ENCODE measurements at places on chromosomes 2 and 18. TPM values are rescaled to one million over a fixed set of nuclear protein-coding genes. Genes with fewer than 3 reads are reported as not detected.

GRCh38 chr18:75005626-75006025 lies 203.3 kb downstream of the PTGR3 start:
- DNase-seq = no peak

DNA sequence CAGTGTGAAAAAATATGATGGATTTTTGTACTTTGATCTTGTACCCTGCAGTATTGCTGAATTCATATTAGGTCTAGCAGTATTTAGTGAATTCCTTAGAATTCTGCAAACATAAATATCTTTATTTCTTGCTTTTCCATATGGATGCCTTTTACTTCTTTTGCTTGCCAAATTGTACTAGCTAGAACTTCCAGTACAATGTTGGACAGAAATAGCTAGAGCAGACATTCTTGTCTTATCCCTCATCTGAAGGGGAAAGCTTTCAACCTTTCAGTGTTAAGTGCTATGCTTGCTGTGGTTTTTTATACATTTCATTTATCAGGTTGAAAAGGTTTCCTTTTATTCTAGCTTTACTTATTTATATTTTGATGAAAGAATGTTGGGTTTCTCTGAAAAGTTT lies 1321.9 kb upstream of the CHAC2 start:
- DNase-seq = no peak

- no peak for DNase-seq
Observed at GRCh38 chr18:11872479-11873136, 21.4 kb downstream of the CHMP1B start.

GRCh38 chr18:75248426-75249174 lies 38.0 kb downstream of the TSHZ1 start:
- DNase-seq = no peak

The SPP2 gene
- total RNA-seq = not detected

DNA sequence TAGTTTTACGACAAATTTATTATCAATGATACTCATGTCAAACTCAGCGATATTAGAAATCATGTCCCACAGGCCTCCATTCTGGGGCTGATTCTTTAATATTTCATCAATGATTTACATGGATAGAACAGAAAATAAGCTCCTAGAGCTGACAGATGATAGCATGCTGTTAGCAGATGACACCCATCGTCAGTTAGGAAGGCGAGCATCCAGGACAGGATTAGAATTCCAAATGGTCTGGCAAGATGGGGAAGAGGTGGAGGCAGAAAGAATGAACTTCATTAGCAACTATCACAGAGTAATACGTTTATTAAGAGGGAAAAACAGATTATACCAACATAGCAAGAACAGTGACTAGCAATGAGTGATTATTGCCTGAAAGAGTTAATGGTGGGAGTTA lies 46.2 kb upstream of the ACVR1 start:
- no peak for DNase-seq

DNA sequence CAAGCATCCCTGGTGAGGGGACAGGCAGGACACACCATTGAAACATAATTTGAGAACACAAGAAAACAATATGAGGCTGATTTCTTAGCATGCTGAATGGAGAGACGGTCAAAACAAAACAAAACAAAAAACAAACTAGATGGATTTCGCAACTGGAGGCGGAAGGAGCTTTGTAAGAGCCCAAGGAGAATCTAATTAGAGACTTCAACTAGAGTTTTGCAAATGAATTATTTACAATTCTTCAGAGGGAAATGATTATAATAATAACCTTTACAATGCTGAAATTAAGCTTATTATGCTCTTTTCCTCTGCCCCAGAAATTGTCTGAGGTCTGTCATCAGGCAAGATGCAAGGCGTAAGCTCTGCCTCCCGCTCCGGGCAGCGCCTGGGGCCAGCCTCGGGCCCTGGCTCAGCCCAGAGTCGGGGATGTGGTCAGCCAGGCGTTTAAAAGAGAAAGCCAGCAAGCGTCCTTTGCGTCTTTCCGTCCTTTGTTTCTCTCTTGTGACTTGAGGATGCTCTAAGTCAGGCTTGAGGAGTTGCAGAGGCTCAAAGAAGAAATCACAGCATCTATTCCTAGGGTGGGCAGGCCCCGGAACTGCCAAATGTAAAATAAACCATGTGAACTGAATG lies 139.6 kb downstream of the TWIST2 start:
- DNase-seq = no peak

- no peak for DNase-seq
Observed at GRCh38 chr18:78741381-78742217, 238.0 kb upstream of the SALL3 start.

DNA sequence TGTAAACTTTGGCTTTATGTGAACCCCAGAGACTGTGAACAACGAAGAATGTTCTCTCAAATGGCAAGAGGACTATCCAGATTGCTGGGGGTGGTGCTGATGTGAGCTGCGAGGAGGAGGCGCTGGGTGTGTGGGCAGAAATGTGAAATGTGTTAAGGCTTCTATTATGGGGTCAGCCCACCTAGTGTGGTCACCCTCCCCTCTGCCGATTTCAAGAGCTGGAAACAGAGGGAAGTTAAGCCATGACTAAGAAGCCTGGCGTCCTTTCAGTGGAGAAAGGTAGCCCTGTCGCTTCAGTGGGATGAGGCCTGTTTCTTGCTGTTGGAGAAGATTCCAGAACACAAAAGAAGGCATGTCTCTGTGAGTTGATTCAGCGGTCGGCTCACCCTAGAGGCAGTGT lies 89.0 kb upstream of the KCTD1 start:
- no peak for DNase-seq

The ERFE gene
- total RNA-seq = 0.41 TPM

- DNase-seq = no peak
Observed at GRCh38 chr2:42967959-42968674, 175.7 kb upstream of the HAAO start.

DNA sequence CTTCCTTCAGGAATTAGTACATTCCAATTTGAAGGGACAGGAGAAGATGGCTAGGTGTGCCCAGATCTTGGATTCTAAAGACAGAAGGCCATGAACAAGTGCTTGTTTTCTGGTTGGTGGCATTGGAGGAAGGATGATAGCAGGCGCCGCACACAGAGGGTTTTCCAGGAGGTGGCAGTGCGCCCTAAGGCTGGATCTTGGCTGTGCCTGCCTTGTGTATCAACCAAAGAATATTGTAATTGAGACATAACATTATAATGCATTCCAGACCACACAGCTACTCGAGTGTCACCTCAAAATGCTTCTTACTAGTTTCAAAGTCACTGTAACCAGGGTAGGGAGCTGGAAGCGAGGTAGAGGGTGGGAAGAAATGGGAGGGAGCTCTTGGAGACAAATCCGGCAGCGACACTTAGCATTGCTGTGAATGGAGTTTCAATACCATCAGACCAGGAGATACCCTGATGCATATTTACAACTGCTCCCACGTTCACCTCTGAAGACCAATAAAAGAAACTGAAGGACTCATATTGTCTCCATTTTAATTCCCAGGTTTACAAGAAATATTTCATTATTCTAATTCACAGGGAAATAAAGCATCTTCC lies 42.5 kb downstream of the CPO start:
- DNase-seq = peak; percentile 75

DNA sequence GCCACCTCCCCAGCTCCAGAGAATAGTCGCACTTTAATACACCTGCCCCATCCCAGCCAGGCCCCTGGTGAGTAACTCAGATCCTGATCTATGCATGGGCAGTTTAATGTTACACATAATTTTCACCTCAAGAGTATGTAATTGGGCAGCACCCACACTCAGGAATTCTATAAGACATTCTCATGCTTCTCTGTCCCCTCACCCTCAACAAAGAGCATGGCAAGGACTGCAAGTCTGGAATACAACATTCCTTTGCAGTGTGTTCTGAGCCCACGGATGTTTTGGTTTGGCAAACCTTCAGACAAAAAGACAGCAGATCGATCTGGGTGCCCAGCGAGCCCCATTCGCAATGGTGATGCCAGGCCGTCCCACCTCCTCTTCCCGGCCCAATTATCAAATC lies 4.9 kb upstream of the SLC14A1 start:
- DNase-seq = no peak

DNA sequence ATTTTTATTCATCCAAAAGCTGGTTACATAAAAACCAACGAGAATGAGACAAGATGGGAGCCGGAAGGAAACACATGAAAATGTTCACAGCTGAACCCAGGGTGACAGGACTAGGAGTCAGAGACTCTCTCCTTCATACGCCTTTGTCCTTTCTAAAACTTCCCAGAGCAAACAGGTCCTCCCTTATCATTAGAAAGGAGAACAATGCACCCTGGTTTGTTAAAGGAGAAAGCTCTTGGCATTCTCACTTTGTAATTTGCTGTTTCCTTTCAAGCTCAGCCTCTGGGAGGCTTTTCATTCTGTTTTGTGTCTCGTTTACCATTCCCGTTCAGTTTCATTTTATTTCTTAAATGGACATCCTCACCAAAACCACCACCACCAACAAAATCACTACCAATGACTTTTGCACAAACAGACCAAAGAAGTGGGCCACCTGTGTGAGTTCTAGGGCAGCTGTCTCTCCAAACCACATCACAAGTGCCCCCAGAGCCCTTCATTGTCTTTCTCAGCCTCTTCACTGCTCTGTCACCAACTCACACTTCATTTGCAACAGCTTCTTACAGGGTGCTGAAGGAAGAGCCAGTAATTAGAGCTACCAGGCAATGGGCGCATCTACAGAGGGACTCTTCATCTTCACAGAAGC lies 105.3 kb downstream of the HDAC4 start:
- DNase-seq = no peak

The QPCT gene
- total RNA-seq = 50.6 TPM

Data from endothelial cell (in vitro differentiated cells).